ENCODE measurements at places on chromosomes 13 and 19.

DNA sequence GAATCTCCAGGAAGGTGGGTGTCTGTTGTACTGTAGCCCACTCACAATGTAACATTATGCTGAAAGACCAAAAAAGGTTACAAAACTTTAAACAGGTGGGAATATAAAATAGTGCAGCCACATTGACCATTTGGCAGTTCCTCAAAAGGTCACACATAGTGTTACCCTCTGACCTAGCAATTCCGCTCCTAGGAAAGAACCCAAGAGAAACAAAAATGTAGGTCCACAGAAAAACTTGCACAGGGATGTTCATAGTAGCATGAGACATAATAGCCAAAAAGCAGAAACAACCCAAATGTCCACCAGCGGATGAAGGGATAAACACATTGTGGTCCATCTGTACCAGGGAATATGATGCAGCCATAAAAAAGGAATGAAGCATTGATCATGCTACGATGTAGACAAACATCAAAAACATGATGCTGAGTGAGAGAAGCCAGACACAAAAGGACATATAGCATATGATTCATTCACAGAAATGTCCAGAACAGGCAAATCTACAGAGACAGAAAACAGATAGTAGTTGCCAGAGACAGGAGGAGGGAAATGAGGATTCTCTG, 27.9 kb downstream of the CPAMD8 start:
- H3K4me1 ChIP-seq = no peaks in the 10 kb centered on the region
- no peaks in the 10 kb centered on the region for H3K27me3 ChIP-seq
- no peaks in the 10 kb centered on the region for H3K36me3 ChIP-seq
- no peak for DNase-seq

DNA sequence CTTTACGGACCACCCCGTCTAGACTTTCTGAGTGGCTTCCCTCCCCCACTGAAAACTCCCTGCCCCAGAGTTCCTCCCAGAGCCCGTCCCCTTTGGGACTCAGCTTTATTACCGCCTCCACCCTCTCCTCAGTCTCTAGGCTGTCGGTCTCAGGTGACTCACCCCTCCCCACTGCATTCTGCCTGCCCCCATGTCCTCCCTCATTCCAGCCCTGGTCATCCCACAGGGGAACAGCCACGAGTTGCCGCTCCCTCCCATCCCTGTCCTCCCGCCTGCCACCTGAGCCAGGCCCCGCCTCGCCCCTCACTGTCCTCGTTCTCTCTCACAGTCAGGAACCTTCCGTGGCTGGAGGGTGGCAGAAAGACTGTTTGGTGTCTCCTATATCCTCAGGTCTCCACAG, 57.3 kb downstream of the SMARCA4 start:
- no peak overlapping the region for H3K4me3 ChIP-seq
- peaks cover 70% of the 10 kb centered on the region for H3K36me3 ChIP-seq
- no peak for DNase-seq
- H3K4me1 ChIP-seq = peaks cover 6% of the 10 kb centered on the region

DNA sequence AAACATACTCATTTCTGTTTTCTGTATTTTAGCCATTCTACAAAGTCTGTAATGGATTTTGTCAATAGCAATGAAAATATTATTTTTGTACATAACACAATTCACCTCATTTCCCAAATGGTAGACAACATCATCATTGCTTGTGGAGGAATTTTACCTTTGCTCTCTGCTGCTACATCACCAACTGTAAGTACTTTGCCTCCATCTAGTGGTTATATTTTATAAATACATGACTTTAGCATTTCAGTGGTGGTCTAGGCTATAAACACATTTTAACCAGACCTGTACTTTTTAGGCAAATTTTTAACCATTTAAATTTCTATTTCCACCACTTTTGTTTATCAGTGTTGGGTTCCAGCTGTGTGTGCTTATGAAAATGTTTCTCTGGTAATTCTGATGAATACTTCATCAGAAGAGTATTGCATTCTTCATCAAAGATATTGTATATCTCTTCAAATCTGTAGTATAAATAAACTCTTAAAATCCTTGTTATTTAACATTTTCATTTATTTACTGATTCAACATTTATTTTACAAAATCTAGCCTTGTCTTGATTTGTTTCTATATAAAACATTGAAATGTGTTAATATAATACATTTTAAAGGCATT, 222.4 kb downstream of the NBEA start:
- no peak overlapping the region for H3K4me3 ChIP-seq
- no peaks in the 10 kb centered on the region for H3K36me3 ChIP-seq
- no peaks in the 10 kb centered on the region for H3K27me3 ChIP-seq
- no peaks in the 10 kb centered on the region for H3K4me1 ChIP-seq

- H3K4me1 ChIP-seq = no peaks in the 10 kb centered on the region
- no peak for DNase-seq
- no peak overlapping the region for H3K27ac ChIP-seq
- H3K4me3 ChIP-seq = no peak overlapping the region
Measured at GRCh38 chr13:39257642-39258041, 219.4 kb downstream of the NHLRC3 start.
